Activated CD4-positive, CD25-positive, alpha-beta regulatory T cell treated with anti-CD3 and anti-CD28 coated beads, Interleukin-2, amount 50 U/mL, for 16 hours (primary cell): ENCODE measurements at places on chromosomes 7 and 10.
A peak's percentile ranks its signal among the peaks of the same experiment; 100 is the strongest.

DNA sequence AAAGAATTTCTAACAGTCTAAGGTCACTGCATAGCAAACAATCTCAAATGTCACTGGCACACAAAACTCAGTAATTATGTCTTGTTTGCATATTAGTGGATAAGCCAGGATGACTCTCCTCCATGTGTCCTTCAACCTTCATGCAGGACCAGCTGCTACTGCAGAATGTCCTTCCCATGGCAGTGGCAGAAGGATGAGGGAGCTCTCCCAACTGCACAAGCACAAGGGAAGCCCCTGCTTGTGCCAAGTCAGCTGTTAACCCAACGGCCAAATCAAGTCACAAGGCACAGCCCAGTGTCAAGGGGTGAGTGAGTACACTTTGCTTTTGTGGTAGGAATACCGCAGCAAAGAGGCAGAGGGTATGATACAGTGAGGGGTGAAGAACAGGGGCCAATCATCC, 59.3 kb upstream of the VWC2 start:
- DNase-seq: no peak

DNA sequence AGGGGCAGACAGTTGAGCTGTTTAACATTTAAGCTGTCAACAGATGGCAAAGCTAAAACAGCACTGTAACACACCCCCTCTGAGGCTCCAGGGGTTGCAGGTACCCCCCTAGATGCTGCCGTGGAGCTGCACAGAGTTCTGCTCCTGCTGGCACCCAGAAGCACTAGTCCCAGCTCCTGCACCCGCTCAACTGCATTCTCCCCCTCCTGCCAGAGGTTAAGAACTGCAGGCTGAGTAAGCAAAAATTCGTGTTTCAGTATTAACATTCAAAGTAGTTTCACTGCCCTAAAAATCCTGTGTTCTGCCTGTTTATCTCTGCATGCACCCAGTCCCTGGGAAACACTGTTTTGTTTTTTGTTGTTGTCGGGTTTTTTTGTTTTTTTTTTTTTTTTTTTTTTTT, 790.8 kb upstream of the KCND2 start:
- no peak for DNase-seq

DNA sequence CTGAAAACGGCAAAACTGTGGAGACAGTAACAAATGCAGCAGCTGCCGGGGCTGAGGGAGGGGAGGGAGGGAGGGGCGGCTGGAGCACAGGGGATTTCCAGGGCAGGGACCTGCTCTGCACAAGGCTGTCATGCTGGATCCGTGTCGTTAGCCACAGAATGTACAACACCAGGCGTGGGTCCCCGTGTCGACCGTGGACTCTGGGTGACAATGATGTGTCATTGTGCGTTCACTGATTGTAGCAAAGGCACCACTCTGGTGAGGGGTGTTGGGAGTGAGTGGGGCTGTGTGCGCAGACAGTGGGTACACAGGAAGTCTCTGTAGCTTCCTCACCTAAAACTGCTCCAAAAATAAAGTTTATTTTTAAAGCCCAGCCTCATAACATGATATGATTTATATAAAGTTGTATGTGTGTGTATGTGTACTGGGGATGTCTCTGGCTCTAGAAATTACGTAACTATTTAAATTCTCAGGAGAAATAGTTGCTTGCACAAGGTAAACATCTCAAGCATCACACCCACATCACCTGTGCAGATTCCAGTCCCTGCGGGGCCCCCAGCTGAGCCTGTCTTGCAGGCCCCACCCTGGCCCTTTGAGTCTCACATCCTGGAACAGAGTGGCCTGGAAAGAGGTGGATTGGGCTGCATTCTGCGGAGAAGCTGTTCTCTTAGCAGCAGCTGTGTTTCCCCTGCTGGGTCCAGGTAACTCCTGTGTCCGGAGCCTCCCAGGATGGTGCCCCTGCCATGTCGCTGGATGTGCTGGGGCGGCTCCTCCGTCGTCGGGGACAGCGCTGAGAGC, 135.7 kb downstream of the DYNC2I1 start:
- DNase-seq: no peak

DNA sequence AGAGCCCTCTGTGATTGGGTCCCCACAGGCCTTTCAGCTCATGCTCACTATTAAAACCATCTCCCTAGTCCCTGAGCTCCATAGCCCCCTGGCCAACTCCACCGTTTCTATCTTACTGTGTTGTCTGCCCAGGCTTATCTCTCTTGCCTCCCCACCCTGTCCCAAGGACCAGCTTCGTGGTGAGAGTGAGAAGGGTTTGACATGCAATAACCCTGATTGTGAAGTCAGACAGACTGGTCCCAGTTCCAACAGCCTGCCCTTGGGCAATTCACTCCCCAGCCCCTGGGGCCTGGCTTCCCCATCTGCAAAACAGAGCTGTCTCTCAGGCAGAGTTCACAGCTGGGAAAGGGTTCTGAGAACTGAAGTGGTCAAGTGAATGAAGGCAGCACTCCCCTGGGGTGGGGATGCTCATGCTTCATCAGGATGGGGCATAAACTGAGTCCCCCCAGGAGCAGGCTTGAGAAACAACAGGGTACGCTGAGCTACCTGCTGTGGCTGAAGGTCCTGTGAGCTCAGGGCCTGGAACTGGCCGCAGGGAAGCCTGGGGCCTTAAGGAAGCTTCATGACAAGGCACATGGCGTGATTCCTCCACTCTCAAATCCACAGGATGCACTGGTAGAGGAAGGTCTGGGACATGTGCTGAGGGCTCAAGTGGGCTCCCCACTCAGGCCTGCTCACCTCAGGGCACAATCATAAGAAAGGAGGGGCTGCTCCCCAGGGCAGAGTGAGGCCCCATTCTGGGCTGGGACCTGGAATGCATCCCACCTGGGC, 1.8 kb upstream of the PPIF start:
- DNase-seq: no peak

- DNase-seq: no peak
These were observed 6.4 kb downstream of the NEURL1 start for GRCh38 chr10:103499881-103500280.

DNA sequence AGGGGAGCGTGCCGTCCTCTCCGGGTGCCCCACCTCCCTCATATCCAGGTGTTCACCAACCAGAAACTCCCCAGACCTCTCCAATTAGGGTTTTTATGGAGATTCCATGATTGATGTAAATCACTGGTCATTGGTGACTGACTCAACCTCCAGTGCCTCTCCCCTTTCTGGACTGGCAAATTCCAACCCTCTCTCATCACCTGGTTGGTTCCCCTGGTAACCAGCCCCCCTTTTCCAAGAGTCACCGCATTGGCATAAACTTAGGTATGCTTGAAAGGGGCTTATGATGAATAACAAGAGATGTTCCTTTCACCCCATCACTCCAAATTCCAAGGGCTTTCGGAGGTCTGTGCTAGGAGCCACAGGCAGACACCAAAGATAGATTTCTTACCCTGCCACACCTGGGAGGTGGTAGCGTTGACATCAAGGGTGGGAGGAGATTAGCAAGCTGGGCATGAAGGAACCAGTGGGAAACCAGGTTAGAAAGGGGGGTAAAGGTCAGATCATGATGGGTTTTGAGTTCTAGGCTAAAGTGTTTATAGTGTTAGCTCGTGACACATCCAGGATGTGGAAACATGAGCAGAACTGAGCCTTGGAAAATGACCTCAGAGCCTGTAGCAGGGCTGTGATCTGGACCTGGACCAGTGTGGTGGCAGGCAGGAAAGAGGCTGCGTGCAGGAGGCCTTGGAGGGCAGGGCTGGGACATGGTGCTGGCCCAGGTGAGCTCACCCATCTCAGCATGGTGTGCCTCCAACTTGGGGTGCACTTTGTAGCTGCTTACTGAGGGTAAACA, 45.1 kb downstream of the CAMK1D start:
- DNase-seq: no peak

DNA sequence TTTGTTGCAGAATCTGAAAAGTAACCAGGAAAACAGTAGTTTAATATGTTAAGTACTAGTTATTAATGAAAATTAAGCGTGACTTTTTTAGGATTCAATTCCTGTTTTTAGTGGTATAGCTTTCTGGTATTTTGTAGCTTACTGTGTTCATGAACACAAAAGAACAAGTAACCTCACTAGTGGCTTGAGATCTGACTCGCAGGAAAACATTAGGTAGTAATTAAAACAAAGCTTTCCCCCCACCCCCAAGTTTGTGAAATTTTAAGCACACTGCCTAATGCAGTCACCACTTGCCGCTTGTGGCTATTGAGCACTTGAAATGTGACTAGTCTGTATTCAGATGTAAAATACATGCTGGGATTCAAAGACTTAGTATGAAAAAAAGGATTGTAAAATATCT, 102.5 kb upstream of the RPA3 start:
- no peak for DNase-seq

- no peak for DNase-seq
These were observed 115.5 kb upstream of the ZMIZ1 start for GRCh38 chr10:78953113-78953798.

GRCh38 chr10:33706746-33707145, 372.3 kb upstream of the NRP1 start:
- no peak for DNase-seq

- no peak for DNase-seq
These were observed 113.9 kb downstream of the FAM107B start for GRCh38 chr10:14660831-14661230.

DNA sequence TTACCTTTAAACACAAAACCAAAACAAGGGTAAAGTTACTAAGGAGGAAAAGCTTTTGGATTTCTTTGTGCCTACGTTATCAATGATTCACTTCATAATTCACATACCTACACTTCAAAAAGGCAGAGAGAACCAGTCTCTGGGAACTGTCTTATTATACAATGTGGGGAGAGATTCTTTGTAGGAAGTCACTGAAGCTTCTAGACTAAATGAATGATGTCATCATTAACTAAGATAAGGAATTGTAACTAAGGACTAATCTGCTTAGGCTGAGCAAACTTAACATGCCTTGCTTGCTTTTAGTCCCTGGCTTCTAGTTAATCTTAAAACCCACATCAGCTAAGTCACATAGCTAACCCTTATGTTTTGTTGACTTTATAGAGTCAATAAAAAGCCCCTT, 771.2 kb downstream of the NXPH1 start:
- no peak for DNase-seq

- DNase-seq: no peak
These were observed 607.2 kb upstream of the MGMT start for GRCh38 chr10:128859738-128860386.

GRCh38 chr7:37901890-37902524, 14.6 kb downstream of the SFRP4 start:
- no peak for DNase-seq

DNA sequence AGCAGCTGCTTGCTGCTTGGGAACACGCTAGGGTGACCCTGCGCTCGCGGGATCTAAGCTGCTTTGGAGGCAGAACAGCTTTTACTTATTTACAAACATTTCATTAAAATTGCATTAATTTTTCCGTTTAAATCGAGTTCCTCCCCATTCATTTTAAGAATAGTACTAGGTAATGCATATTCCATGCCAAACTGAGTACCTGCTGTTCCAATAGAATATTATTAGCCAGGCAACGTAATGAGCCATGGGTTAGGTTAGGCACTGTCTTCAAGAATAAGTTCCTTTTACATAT, 860 bp downstream of the EXOC6 start:
- no peak for DNase-seq

GRCh38 chr10:97640174-97640867, at the start of gene PI4K2A:
TSS of gene PI4K2A (plus strand) at chr10:97640671. CDS start at chr10:97640743, 72 bp downstream.
- peak; percentile 99 for DNase-seq
